ENCODE measurements at places on chromosomes 3 and 15. TPM values are rescaled to one million over a fixed set of nuclear protein-coding genes. Genes with fewer than 3 reads are reported as not detected.
A peak's percentile ranks its signal among the peaks of the same experiment; 100 is the strongest.

DNA sequence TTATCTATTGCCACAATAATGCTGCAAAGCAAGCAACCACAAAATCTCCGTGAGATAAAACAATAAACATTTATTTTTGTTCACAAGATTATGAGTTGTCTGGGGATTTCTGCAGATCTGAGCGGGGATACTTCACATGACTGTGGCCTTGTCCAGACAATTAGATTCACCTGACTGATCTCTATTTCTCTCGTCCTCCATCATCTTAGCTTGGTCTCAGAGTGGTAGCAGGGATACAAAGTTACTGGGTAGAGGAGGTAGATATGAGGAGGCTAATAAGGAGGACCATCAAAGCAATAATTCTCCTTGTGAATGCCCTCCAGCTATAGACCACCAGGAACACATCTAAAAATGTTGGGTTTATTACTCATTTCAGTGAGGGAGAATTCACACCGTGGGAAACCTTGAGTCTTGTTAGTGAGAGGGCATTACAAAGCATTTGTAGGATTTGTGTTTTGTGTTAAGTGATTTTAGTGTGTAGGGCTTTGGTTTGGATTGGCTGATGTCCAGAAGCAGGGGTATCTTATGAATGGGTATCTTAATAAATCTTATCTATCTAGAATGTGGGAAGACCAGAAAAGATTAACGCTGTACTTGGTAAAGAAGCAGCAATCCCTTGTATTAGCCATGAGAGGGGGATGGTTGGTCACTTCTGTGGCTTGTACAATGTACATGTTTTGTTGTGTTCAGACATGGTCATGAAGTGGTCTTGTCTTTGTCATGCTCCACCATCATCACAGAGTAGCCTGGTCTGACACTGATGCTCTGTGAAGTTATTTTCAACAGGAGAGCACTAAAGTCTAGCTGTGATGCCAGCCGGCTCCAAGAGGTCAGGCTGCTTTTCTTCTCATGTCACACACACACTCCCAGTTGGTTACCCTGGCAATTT lies 287.6 kb upstream of the STT3B start:
- no peak overlapping the region for H3K27ac ChIP-seq
- peak; percentile 7 for DNase-seq
- H3K36me3 ChIP-seq, result no peaks in the 10 kb centered on the region
- H3K4me3 ChIP-seq, result no peak overlapping the region

GRCh38 chr3:170429050-170429449 lies 10.4 kb downstream of the CLDN11 start:
- DNase-seq, result peak; percentile 74
- H3K27ac ChIP-seq, result no peak overlapping the region
- H3K27me3 ChIP-seq, result no peaks in the 10 kb centered on the region
- no peaks in the 10 kb centered on the region for H3K4me1 ChIP-seq

The RNU5B-1 gene
- total RNA-seq, result not detected

DNA sequence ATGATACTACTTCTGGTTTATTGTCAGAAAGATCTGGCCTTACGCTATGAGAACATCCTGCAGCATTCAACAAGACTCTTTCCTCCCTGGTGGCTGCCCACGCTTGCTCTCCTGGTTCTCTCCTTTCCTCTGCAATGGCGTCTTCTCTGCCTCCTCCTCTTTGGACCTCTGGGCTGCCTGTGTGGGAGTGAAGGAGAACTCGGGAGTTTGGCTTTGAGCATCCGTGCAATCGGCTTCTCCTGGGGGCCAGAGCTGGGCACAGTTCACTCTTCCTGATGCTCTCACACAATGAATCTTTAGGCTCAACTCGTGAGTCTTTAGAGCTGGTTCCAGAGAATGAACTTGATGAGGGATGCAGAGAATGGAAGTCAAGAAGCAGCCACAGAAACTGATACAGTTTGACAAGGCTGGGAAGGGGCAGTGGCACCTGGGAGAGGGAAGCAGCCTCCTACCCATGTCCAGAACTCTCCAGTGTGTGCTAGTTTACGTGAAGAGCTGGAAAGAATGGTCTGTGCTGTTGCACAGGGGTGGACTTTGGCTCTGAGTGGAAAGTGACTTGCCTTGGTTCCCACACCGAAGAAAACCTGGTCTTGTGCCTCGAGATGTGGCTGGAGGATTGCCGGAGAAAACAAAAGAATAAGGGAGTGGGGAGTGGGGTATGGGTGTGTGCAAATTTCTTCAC lies 37.9 kb downstream of the RPLP1 start:
- H3K4me3 ChIP-seq, result no peak overlapping the region
- DNase-seq, result no peak
- H3K27me3 ChIP-seq, result no peaks in the 10 kb centered on the region

DNA sequence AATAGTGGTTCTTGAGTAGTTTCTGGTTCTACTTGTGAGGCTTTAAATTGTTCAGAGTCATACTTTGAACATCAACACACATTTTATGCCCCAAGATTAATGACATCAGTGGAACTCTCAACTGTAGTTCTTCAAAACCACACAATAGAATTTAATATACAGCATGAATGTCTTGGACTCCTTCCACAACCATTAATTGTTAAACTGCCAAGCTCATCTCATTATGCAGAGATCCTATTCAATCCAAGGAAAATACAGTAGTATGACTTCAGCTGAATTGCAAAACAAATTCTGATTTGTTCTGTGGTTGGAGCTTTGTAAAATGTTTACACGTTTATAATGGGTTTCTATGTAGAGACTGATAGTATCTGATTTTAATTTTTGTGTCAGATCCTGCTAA lies 199.2 kb upstream of the SLC2A2 start:
- DNase-seq, result peak; percentile 39
- H3K36me3 ChIP-seq, result no peaks in the 10 kb centered on the region
- H3K27ac ChIP-seq, result no peak overlapping the region
- peaks cover under 1% of the 10 kb centered on the region for H3K4me1 ChIP-seq
- H3K27me3 ChIP-seq, result no peaks in the 10 kb centered on the region

- H3K36me3 ChIP-seq, result peaks cover 4% of the 10 kb centered on the region
- H3K4me1 ChIP-seq, result peaks cover 13% of the 10 kb centered on the region
- H3K4me3 ChIP-seq, result no peak overlapping the region
These were observed 8.0 kb downstream of the PLXNA1 start for GRCh38 chr3:126990890-126991289.

DNA sequence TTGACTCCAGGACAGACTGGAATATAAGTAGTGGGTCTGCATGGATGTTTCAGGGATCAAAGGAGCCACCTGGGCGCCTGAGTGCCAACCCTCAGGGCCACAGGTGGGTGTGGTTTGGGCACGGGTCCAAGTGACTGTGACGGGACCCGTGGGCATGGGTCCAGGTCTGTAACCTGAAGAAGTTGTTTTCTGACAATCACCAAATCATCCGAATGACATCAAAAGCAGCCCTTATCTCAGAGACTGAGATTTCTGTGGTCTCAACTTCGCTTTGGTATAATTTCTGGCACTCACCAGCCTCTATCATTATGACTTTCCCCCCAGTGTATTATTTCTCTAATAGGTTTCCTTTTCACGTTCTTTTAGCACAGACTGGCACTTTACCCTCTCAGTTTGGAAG lies 24.4 kb downstream of the RLBP1 start:
- DNase-seq, result no peak
- H3K4me3 ChIP-seq, result no peak overlapping the region
- peaks cover 13% of the 10 kb centered on the region for H3K36me3 ChIP-seq
- H3K27me3 ChIP-seq, result no peaks in the 10 kb centered on the region
- peak overlapping the region; percentile 70 for H3K27ac ChIP-seq

The PLSCR4 gene
- total RNA-seq, result 1.2 TPM

The PLCH1 gene
- 6.2 TPM for total RNA-seq

- H3K36me3 ChIP-seq, result no peaks in the 10 kb centered on the region
- peaks cover 22% of the 10 kb centered on the region for H3K4me1 ChIP-seq
- no peak overlapping the region for H3K27ac ChIP-seq
- DNase-seq, result no peak
These were observed 2.1 kb upstream of the CLDN18 start for GRCh38 chr3:138007898-138008297.

The CLDN16 gene
- total RNA-seq, result 0.18 TPM

The RUVBL1 gene
- 81.7 TPM for total RNA-seq

DNA sequence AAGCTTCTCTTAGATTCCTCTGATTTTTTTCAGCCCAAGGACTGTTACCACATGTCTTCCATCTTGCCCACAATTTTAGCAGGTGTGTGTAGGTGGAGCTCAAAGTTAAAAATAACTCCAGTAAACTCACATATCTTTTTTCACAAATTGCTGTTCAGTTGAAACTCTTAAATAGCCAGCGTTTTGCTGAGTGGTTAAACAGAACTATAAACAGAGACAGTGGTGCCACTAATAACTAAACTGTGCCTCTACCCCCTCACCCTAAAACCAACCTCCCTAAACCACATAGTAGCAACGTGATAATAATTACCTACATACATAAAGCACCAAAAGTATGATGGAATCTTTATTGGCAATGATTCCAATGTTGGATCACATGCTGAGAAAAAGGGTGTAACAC lies 525.1 kb downstream of the PDCD6IP start:
- no peak overlapping the region for H3K4me3 ChIP-seq
- no peak overlapping the region for H3K27ac ChIP-seq
- H3K36me3 ChIP-seq, result no peaks in the 10 kb centered on the region
- no peak for DNase-seq
- H3K4me1 ChIP-seq, result no peaks in the 10 kb centered on the region
- H3K27me3 ChIP-seq, result no peaks in the 10 kb centered on the region

The GOLGA6D gene
- total RNA-seq, result 0.06 TPM

The CRTC3 gene
- total RNA-seq, result 14.0 TPM

DNA sequence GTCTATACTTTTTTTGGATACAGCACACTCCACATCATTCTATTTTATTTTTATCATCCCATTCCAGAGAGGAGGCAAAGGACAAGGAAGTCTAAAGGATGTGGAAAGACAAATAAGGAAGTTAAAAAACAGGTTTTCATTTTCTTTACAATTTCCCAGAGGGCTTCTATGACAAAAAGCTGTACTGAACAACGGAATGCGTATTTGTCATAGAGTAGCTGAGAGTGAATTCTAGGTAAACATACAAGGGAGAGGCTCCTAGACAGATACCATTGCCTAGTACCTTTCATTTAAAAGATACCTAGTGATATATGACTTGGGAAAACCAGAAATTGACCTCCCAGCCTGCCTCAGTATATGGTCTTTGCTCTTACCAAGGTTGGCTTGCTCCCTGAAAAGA lies 341.7 kb downstream of the FHIT start:
- H3K27ac ChIP-seq, result no peak overlapping the region
- DNase-seq, result no peak
- no peaks in the 10 kb centered on the region for H3K36me3 ChIP-seq
- no peaks in the 10 kb centered on the region for H3K4me1 ChIP-seq
- no peaks in the 10 kb centered on the region for H3K27me3 ChIP-seq

Measured in cardiac muscle cell (in vitro differentiated cells and primary cell).